Diencephalon (tissue), 1 donor: ENCODE measurements at places on chromosomes 3 and 15. TPM values are rescaled to one million over a fixed set of nuclear protein-coding genes. Genes with fewer than 3 reads are reported as not detected.

The PSMD6 gene
- 64.8 TPM for total RNA-seq

The DNASE1L3 gene
- total RNA-seq = not detected

The FAM240A gene
- not detected for total RNA-seq

The LSAMP gene
- 118 TPM for total RNA-seq

The RBPMS2 gene
- 0.46 TPM for total RNA-seq

The GOLGA6B gene
- not detected for total RNA-seq
